ENCODE measurements at places on chromosomes 1 and 21. TPM values are rescaled to one million over a fixed set of nuclear protein-coding genes. Genes with fewer than 3 reads are reported as not detected.

DNA sequence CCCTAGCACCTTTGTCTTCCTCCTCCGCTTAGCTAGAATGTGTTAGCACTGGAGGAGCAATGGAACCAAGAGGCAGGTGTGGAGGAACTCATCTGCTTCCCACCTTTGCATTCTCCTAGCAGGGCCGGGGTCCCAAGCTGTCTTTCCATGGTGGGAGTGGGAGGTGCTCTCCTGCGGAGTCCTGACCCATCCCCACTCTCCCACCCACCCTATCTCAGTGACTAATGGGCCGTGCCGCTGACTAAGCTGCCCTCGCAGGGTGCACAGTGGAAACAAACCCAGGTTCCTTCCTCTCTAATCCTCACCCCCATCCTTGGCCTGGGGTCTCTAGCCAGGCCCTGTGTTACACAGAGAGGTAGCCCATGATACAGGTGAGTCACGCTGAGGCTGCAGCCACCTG, 177.5 kb downstream of the HIVEP3 start:
- no peak for DNase-seq

DNA sequence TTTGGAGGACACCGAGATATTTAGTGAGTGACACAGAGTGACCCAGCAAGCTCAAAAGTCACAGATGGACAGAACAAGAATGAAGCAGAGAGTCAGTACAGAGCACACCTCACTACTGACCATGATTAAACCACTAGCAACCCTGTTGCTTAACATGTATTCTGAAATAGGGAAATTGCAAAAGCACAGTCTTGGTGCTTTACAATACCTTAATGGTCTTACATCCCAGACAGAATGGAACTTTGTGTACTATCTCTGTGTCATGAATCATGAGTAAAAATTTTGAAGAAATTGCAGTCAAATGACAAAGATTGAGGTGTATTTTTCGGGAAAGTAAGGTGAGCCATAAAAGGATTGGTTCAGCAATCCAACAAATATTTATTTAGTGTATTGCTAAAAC, 2.7 kb upstream of the SAMSN1 start:
- DNase-seq: no peak

MXRA8 gene
- total RNA-seq: 5.9 TPM

- DNase-seq: no peak
These were observed 39.9 kb upstream of the BACH1 start for GRCh38 chr21:29258626-29259338.

KRTAP11-1 gene
- total RNA-seq: not detected

- no peak for DNase-seq
These were observed 9.5 kb upstream of the DEGS1 start for GRCh38 chr1:224173523-224173922.

- DNase-seq: no peak
These were observed 124.6 kb upstream of the CXADR start for GRCh38 chr21:17388226-17388625.

DNA sequence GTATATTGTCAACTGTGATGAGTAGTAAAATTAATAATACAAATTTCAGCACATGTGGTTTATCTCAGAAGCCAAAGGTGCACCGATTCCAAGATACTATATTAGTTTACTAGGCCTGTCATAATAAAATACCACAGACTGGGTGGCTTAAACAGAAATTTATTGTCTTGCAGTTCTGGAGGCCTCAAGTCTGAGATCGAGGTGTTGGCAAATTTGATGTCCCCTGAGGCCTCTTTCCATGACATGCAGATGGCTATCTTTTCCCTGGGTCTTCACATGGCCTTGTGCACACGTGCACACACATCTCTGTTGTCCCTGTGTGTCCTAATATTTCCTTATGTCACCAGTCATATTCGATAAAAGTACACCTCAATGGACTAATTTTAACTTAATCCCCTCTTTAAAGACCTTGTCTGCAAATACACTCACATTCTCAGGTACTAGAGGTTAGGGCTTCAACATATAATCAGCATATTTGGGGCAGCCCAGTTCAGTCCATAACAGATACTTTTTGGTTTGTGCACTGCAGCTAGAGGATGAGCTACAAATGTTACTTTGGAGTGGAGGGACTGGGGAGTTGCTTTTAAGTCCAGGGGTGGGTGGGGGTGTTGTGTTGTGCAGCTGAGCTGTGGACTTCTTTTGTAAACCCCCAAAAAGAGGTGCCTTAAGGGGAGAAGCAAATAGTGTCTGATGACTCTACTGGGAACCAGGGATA, 21.4 kb downstream of the TSNAX start:
- DNase-seq: no peak

DNA sequence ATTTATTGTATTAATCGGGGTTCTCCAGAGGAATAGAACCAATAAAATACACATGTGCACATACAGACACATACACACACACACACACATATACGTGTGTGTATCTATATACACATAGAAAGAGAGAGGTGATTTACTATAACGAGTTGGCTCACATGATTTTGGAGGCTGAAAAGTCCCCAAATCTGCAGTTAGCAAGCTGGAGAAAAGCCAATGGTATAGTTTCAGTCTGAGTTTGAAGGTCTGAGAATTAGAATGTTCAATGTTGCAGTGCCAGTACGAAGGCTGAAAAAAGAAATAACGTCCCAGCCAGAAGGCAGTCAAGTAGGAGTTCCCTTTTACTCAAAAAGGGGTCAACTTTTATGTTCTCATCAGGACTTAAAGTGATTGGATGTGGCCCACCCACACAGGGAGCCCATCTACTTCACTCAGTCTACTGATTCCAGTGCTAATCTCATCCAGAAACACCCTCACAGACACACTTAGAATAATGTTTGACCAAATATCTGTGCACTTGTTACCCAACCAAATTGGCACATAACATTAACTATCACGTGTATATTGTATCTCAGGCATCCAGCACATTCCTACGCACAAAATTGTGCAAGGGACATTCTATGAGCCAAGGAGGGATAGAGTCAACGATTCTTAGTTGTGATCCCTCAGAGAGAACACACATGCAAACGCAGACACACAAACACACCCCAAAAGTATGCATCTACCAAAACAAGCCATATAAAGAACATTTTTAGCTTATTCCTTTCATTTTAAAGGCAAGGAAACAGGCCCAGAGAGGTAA, 195.5 kb upstream of the DUSP10 start:
- DNase-seq: no peak

GRCh38 chr1:118339400-118340124, 154.5 kb upstream of the SPAG17 start:
- no peak for DNase-seq

TFF2 gene
- 2.5 TPM for total RNA-seq
